ELF-1 (cell line): ENCODE measurements at places on chromosomes 6 and 20.

- DNase-seq, result no peak
Measured at GRCh38 chr6:116556814-116557415, 3.4 kb downstream of the CALHM4 start.

DNA sequence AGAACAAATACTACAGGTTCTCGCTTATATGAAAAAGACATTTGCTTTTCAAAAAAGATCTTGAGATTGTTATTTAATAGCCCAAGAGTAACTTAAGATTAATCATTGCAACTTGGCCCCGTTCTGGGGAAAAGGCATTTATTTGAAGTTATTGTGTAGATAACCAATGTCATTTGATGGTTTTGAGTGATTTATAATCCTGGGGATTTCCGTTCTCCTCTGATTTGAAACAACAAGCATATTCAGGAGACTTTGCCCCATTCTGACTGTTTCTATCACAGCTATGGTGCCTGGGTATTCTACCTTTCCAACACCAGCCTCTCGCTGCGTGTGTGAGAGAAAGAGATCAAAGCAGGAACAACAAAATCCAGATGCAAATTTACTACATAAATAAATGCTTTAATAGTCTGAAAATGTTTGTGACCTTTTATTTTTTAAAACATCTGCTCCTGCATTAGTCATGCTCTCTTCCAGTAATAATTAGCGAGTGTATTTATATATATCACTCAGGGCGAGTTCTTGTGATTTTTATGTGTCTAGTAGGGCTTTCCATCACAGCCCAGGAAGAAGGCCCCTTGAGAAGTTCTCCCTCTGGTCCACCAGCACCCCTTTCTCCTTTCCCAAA, 197.9 kb upstream of the FOXQ1 start:
- DNase-seq, result no peak

DNA sequence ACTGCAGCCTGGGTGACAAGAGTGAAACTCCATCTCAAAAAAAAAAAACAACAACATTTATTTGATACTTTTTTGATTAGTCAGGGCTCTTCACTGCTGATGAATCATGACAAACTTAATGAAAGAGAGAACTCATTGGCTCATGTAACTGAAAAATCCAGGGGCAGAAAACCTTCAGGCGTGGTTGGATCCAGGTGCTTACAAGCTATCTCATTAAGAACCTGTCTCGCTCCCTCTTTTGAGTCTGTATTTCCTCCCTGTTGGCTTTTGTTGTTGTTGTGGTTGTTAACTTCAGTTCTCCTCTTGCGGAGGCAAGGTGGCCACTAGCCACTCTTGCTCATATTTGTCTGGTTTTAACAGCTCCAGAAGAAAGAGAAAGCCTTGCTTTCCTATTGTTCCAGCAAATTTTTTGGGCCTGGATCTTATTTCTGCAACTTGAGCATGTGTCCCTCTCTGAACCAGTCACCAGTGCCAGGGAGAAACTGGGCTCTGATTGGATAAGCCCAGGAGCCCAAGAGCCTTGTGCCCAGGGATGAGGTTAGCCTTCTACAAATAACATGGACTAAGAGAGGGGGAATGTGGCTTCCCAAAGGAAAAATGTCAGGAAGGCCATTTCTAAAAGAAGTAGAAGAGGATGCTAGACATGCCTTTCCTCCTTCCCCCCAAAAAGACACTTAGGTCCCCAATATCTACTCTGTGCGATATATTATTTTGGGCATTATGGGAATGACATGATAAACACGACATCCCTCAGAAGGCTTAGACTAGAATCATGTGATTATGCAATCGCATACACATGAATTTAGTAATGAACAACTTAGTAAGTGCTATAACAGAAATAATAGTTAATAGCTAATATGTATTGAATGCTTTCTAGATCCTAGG, 64.5 kb downstream of the PHACTR2 start:
- DNase-seq, result no peak

DNA sequence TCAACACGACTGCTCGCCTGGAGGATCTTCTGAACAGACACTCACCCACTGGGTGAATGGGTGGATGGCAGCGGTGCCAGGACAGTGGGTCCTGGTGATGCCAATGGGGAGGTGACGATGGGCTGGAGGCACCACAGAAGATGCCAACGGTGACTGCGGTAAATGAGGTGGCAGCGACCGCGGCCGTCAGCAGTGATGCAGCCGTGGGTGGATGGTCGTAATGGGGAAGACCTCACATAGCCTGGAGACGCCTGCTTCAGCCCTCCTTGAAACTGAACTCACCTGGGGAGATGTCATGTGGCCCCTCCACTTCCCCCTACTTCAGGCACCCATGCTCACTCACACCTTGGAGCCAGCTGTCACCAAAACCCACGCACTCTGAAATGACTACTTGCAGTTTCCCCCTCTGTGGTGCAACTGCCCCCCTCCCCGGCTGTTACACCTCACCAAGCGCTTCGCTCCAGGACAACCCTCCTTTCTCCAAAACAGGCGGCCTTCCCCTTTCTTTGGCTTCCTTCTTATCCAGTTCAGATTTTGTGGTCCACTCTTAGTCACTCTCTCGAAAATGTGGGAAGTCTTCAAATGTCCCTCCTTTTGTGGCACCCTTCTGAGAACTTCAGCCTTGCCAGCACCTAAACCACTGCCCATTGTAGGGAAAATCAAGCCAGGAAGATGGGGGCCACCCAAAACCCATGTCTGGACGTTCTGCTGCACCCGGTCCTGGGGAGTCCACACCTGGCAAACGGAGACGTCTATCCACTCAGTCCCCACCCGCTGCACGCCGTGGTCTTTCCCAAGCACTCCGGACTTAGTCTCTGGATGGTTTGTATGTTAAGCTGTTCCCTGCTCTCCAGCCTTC, 10.4 kb upstream of the ABHD16B start:
- no peak for DNase-seq

DNA sequence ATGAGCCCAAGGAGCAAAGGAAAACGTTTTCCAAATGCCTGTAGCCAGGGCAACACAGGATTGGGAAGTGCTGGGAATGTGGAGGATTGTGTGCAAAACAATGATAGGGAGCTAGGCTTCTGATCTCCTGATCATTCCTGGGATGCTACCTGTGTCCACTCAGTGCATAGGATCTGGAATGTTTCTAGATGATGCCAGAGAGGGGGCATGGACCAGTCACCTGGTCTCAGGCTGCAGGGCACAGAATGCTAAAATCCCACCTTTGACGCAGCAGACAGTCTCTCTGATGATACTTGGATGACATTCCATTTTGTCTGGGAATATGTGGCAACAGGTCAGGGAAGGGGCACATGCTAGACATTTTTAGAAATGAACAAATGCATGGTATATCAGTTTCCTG, 128.9 kb downstream of the CLIC5 start:
- DNase-seq, result no peak

DNA sequence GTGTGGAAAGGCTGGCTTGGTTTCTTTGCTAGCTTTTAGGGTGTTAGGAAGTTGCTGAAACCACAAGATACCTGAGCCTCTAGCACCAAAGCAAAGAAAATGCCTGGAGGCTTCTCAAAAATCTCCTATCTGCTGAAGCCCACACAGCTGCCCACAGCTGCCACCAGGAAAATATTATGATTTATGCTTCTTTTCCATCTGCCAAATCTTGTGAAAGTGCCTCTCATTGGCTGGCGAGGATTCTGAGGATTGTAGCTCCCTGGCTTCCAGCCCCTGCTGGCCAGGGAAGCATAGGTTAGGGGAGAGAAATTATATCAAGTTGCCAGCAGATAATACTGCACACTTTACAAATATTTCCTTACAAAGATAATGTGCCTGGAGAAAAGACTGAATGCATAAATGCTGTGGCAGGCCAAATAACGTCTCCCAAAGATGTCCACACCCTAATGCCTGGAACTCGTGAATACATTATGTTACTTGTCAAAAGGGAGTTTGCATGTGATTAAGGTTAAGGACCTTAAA, 98.4 kb downstream of the MRPL14 start:
- no peak for DNase-seq

GRCh38 chr6:105993341-105994117, 92.6 kb upstream of the PRDM1 start:
- peak; percentile 80 for DNase-seq

GRCh38 chr6:83221889-83222479, 28.8 kb downstream of the RWDD2A start:
- DNase-seq, result no peak

GRCh38 chr6:137044366-137045221, at the start of gene IL20RA:
IL20RA (minus strand) TSS chr6:137044965; CDS start chr6:137044728, 237 bp downstream.
- DNase-seq, result peak; percentile 44

- DNase-seq, result no peak
Measured at GRCh38 chr6:133969921-133970295, 16.9 kb downstream of the TBPL1 start.

DNA sequence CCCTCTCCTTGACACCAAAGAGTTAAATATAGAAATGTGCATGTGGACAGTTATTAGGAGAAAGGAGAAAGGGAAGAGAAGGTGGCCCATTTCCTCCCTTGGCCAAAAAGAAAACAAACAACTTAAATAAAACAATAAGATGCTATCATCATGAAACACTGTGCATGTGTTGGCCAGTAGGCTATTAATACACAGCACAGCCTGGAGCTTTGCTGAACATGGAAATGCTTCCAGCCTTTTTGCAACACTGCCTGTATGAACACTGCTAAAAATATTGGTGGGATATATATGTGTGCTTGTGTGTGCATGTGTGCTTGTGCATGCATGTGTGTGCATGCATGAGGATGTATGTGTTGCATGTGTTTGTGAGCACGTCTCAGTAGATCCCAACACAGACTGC, 100.4 kb downstream of the LY86 start:
- no peak for DNase-seq

DNA sequence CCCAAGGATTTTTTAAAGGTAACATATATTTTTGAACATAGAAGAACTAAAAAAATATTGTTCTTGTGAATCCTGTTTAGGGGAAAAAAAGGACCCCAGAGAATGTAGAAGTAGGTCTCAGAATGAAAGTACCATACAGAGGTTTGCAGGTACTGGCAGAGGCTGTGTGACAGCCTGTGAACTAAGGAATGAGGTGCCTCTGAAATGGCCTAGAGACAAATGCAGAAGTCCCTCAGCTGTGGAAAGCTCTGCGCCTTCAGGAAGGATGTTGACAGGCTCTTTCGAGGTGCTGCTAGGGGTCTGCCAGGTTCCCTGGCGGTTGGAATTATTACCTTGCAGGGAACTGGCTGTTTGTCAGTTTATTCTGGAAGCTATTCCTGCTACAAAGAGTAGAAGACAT, 8.6 kb upstream of the TUBB2B start:
- DNase-seq, result no peak

GRCh38 chr20:61664556-61665320, 400.9 kb downstream of the TAF4 start:
- no peak for DNase-seq

- DNase-seq, result peak; percentile 39
Measured at GRCh38 chr6:30802731-30803130, 58.4 kb upstream of the IER3 start.

GRCh38 chr6:47342824-47343223, 33.1 kb upstream of the TNFRSF21 start:
- no peak for DNase-seq

- DNase-seq, result no peak
Measured at GRCh38 chr20:20553541-20553940, 158.9 kb downstream of the RALGAPA2 start.

- DNase-seq, result no peak
Measured at GRCh38 chr6:163825033-163825432, 410.5 kb downstream of the QKI start.

GRCh38 chr20:39875492-39876110, 813.4 kb downstream of the MAFB start:
- peak; percentile 26 for DNase-seq

- no peak for DNase-seq
Measured at GRCh38 chr6:150087336-150087735, 18.4 kb upstream of the ULBP3 start.

DNA sequence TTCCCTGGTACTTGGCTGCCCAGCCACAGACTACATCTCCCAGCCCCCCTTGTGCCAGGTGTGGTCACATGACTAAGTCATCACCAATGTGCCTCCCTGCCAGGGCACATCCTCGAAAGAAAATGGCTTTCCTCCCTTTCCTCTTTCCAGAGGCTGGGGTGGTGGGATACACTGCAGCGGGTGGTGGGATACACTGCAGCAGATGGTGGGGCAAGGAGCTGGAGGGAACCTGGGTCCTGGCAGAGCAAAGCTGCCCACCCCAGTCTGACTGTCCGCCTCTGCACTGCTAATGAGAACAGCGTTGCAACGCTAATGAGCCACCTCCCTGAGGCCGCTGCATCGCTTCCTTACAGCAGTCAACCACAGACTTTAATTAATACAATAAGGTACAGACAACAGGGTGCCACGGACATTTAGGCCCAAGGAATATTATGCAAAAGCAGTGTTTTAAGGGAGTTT, 125.3 kb downstream of the PREX1 start:
- no peak for DNase-seq

- no peak for DNase-seq
Measured at GRCh38 chr6:149246691-149247384, 70.7 kb upstream of the TAB2 start.

GRCh38 chr6:5030596-5031136, 26.8 kb upstream of the RPP40 start:
- DNase-seq, result peak; percentile 94

- no peak for DNase-seq
Measured at GRCh38 chr20:2545594-2545993, 9.2 kb downstream of the TMC2 start.

GRCh38 chr20:48839154-48839917, 11.5 kb upstream of the PREX1 start:
- DNase-seq, result no peak

GRCh38 chr20:18695175-18695574, 107.3 kb downstream of the DTD1 start:
- no peak for DNase-seq

- DNase-seq, result no peak
Measured at GRCh38 chr6:72832271-72832670, 210.4 kb downstream of the KCNQ5 start.

GRCh38 chr6:44917430-44917829, 410.7 kb upstream of the RUNX2 start:
- no peak for DNase-seq

DNA sequence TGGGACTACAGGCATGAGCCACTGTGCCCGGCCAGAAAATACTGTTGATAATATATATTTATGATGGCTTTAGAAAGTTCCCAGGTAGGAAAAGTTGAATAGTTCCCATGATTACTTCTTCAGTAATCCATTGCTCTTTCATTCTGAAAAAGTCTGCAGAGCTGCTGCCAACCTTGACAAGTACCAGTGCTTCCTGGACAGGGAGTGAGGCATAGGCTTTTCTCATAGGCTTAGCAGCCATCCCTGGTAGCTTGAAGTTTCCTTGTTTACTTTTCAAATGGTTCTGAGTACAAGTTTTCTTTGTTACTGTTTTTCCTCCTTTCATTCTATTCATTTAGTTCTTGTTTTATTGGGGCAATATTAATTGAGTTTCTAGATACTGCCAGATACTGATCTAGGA, 7.8 kb downstream of the RWDD1 start:
- no peak for DNase-seq

DNA sequence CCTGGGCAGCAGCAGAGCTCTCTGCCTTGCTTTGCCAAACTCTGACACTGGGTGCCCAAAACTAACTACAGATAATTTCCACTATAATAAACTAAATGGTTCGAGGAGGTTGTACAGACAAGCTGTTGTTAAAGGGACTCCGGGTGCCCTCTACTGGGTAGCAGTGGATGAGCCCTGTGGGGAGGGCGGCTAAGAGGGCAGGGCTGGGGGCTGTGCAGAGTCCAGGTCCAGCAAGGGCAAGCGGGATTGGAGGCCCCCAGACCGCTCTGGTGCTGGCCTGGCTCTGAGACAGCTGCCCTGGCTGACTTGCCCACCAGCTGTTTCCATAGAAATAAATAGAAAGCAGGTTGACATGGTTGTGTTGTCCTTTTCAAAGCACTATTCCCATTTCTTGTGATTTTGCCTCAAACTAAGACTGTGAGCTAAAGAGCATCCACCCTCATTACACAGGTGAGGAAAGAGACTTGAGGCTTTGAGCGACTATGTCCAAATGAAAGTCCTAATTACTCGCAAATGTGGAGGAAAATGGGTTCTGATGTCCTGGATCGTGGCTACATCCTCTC, 167.6 kb upstream of the CST7 start:
- DNase-seq, result peak; percentile 45
